ENCODE measurements at places on chromosomes 7 and 10.

DNA sequence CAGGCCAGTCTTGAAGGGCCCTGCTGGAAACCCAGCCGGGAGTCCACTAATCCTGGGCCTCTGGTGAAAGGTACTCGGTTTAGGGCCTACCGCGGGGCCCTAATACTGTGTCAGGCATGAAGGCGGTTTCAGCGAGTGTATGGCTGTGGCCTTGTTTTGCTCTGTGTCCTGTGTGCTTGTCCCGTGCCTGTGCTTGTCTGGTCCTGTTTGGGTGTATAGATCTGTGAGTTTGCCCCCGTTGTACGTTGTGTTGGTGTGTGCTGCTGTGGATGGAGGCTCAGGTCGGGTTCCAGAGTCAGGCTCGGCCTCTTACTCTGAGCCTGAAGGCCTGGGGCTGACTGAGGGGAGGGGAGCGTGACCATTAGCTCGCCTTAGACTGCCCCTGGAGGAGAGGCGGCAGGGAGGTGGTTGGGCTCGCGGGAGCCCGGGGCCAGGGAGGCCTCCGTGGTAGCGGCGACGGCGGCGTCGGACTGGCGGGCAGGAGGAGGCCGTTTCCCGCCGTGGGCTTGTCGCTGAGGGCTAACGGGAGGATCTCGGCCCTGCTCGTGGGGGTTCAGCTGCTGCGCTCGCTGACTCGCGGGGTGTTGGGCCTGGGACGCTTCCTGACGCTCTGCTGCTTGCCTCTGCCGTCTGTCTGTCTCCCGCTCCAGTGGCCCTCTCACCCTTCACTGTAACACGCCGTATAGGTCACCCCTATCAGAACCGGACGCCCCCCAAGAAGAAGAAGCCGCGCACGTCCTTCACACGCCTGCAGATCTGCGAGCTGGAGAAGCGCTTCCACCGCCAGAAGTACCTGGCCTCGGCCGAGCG lies 2.6 kb downstream of the TLX1 start:
- DNase-seq: no peak

GRCh38 chr10:43502931-43503330 lies 66.0 kb downstream of the ZNF487 start:
- no peak for DNase-seq

DNA sequence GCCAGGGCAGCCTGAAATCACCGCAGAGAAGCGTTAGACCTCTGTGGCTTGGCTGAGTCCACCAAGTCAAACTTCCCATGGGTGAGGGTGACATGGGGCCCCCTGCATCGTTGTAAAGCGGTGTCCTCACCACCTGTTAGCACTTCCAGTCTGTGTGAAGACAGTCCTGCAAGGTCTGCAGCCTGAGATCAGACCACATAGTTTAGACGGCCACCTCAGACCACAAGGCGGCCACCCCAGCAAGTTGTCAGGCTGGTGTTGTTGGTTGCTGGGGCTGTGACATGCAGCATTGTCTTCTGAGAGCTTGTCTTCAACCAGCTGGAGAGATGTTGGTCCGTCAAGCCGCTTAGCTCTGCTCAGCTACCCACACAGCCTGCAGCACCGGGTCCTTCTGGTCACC lies 44.1 kb upstream of the TARP start:
- no peak for DNase-seq

GRCh38 chr10:92857904-92858514 lies 9.7 kb downstream of the EXOC6 start:
- DNase-seq: no peak

DNA sequence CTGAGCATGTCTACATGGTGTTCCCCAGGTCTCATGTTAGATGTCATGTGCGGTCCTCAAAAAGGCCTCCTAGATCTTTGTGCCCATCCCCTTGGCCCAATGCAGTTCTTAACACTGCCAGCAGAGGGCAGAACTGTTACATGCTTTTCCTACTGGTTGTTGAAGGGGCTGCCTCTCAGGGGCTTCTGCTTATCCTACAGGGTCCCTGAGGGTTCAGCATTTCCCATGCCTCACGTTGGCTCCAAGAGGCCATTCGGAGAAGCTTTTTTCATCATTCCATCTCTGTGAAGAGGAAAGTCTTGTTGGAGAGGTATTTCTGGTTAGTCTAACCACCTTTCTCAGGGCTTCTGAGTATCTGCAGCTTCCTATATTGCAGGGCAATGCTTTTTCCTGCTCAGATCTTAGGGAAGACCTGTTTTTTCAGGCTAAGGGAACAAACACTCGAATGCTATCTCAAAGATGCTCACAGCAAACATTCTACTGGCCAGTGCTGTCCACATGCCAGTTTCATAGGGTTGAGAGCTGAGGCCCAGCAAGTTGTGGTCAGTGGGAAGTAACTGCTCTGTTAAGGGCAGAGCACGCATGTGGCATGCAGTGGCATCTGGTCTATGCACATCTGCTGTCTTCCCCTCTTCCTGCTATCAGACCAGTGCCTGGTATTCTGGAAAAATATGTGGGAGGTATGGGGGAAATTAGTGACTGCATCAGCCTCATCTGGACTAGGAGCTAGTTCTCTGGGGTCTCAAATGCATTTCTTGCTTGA lies 31.5 kb downstream of the MBL2 start:
- peak; percentile 12 for DNase-seq

- DNase-seq: peak; percentile 60
Measured at GRCh38 chr10:126350216-126350992, 37.9 kb downstream of the ADAM12 start.

DNA sequence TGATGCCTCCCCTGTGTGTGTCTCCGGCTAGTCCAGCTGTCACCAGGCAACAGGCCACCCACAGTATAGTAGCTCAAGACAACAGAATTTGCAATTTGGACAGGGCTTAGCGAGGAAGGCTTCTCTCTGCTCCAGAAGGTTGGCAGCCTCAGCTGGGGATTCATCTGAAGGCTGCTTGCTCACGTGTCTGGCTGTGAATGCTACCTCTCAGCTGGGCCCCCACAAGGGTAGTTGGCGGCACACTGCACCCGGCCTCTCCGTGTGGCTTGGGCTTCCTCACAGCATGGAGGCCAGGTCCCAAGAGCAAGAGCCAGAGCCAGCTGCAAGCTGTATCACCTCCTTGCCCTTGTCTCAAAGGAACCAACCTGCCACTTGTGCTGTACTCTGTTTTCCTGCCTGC lies 19.2 kb downstream of the ECHDC3 start:
- DNase-seq: no peak

- DNase-seq: peak; percentile 32
Measured at GRCh38 chr7:138900035-138900828, 81.0 kb downstream of the KIAA1549 start.
